SW480 (cell line): ENCODE measurements at places on chromosomes 7 and 10.

DNA sequence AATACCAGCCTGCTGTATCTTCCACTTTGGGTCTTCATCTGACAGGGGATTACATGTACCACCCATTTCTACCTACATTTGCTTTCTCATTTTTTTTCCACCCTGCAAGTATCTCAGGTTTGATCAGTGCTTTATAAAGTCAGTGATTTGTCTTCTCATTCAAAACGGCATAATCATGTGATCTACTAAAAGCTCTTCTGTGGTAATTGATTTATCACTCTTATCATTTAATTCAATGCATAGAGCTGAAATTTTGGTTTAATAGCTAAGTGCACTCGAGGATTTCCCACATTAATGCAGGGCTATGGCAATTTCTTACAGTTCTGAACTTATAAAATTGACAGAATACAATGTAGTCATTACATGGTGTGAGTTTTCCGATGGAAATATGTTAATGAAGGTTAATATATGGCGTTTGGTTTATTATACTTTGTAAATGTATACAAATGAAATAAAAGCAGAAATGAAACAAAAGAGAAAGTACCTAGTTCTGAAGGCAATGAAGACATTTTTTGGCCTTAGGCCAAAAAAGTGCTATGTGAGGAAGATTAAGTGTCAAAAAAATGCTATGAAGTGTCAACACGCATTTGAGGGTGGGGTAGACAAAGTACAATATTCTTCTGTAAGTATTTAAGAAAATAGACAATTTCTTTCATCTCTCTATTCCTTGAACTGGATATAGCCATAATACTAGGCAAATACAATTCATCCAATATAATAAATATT is 457.3 kb downstream of the ETV1 start:
- no peak for DNase-seq

- peak; percentile 7 for DNase-seq
Measured at GRCh38 chr7:114530057-114530611, 115.5 kb downstream of the FOXP2 start.

DNA sequence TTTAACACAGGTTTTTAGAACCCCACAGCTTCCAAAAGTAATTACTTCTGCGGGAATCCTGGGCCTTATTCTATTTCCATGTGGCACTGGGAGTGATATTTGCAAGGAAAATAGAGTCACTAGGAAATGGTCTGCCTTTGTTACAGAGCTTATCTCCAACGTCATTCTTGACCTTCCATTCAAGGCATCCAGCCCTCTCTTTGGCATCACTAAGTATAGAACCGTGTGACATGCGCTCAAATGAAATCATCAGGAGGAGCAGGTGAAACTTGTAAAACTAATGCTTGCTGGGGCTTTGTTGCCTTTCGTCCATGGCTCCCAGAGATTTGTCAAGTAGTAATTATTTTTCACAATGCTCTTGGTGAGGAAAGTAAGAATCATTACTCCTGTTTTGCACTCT is 73.4 kb downstream of the PAPSS2 start:
- DNase-seq: no peak

DNA sequence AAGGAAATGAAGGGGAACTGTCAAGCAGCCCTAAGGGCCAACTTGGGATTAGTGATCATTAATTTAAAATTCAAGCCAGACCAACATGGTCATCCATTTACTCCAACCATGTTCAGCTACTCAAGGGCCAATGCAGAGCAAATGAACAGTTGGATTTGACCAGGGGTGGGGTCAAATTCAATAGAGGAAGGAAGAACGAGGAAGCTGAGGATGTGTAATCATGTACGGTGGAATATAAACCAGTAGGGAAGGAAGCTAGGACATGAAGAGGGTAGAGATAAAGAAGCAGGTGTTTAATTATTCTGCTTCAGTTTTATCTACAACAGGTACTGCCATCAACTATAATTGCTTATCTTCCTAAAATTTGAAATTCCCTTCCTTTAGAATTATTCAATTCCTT is 81.6 kb downstream of the HIBADH start:
- DNase-seq: no peak

GRCh38 chr10:121828045-121828444 is 99.8 kb downstream of the ATE1 start:
- DNase-seq: no peak

- DNase-seq: peak; percentile 67
Measured at GRCh38 chr7:27155816-27156507, 513 bp downstream of the HOXA7 start.

DNA sequence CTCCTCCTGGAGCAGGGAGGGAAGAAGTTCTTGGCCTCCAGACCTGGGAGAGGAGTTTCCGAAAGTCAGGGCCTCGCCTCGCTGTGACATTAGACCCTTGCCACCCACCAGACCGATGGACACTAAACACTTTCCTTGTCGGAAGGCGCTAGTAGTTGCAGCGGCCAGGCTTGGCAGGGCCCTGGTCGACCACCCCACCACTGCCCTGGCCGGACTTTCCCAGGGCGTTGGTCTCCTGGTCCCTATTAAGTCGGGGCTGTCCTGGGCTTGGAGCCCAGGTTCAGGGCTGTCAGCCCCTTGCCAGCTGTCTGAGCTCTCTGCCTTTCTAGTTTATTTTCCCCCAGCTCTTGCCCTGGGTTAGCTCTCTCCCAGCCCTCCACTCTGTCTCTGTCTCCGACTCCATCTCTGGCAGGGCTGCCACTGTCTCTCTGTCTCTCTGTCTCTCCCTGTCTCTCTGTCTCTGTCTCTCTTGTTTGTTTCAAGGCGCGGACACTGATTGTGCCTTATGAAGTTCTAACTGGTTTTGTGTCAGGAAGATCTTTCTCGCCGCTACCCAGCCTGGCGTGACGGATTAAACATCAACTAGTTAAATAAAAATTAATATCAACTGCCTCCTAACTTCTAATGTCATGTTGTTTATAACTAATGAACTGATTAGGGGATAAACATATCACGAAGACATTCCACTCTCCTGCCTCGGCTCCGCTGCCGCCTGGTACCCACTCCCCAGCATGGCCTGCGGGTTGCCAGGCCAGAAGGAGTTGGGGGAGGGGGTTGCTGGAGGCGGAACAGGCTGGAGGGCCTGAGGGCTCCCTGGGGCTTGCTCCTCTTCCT is 13.8 kb upstream of the PAX2 start:
- no peak for DNase-seq
